ENCODE measurements at places on chromosomes 5 and 9.

DNA sequence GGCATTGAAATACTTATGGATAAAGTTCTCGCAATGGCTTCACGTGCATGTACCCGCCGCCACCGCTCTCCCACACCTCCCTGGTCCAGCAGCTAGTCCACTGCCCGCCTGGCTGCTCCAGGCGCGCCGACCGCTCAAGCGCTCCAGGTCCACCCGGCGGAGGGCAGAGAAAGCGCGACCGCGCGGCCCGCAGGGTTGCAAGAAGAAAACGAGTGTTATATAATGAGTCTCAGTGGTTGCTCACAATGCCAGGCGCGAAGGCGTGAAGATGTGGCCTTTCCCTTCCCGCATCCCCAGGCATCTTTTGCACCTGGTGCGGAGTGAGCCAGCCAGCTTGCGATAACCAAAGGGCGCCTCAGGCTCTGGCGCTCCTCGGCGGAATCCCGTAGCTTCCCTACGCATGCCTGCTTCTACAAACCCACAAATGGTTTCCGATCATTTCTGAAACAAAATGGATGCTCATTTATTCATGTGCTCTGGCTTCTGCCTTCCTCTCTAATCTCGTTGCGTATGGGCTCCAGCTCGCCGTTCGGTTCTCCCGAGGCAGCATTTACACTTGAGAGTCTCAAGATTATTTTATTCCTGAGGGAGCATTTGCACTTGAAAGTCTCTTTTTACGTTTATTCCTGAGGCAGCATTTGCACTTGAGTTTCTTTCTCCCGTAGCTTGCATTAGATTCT is 25.7 kb downstream of the CDKN2A start:
- no peak for DNase-seq

- DNase-seq: no peak
These were observed 472.3 kb downstream of the HINT1 start for GRCh38 chr5:130692770-130693169.

- DNase-seq: peak; percentile 6
These were observed 39.0 kb upstream of the OSMR start for GRCh38 chr5:38806775-38807258.

- DNase-seq: no peak
These were observed 32.0 kb upstream of the ITGA2 start for GRCh38 chr5:52956915-52957747.

DNA sequence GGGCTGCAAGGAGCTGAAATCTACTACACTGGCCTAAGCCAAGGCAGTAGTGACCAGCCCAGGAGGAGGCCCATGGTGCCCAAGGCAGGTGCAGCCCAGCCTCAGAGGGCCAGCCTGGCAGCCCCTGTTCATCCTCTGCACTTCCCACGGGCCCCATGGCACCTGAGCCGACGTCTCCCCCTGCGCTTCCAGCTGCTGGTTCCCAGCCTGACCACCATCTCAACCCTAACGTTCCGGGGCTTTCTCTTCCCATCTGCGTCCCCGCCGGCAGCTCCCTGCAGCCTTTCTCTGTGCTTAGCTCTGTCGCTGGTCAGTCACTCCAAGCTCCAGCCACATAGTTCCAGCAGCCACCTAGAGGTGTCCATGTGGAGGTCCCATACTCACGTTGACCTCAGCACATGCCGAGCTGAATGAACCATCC is 105.5 kb upstream of the LMX1B start:
- no peak for DNase-seq

GRCh38 chr5:66888613-66889012 is 292.4 kb downstream of the MAST4 start:
- no peak for DNase-seq

DNA sequence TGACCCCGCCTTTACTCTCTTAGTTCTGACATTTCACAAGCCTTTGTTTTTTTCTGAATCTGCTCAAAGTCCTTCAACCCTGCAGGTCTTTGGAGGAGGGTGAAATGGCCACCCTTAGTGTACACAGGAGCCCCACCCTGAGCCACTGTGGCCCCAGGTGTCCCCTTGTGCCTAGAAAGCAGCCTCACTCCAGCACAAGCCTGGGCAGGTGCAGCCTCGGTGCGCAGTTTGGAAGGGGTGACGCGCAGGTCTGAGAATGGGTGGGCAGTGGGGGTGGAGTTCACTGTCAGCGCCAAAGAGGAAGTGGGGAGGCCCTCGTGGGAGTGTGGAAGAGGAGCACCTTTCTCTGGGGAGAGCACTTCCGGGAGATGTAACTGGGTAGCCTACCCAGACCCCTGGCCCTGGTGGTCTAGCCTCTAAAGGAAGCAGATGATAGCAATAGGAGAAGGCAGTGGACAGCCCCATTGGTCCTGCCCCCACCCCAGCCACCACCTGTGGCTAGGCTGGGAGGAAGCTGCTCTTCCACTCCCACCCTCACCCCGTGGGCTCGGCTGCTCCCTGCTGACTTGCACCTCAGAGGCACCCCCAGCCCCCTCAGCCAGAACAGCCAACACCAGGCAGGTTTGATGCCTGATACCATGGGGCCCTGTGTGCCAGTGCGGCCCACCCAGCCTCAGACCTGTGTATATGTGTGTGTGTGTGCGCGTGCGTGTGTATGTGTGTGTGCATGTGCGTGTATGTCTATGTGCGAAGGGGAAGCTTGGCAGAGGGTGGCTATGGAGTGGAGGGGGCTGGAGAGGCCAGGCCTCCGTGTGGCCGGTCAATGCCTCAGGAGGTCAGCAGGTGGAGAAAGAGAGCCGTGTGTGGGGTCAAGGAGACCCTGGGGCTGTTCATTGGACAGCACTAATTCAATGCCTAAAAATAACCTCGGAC is 16.8 kb upstream of the DAB2IP start:
- no peak for DNase-seq

Measured in stimulated activated CD4-positive, alpha-beta T cell treated with anti-CD3 and anti-CD28 coated beads, Interleukin-15, amount 100 ng/mL, for 48 hours (primary cell).